ENCODE measurements at places on chromosomes 1 and 21.
A peak's percentile ranks its signal among the peaks of the same experiment; 100 is the strongest.

- DNase-seq = peak; percentile 74
These were observed 23.9 kb downstream of the GPR161 start for GRCh38 chr1:168112673-168113305.

DNA sequence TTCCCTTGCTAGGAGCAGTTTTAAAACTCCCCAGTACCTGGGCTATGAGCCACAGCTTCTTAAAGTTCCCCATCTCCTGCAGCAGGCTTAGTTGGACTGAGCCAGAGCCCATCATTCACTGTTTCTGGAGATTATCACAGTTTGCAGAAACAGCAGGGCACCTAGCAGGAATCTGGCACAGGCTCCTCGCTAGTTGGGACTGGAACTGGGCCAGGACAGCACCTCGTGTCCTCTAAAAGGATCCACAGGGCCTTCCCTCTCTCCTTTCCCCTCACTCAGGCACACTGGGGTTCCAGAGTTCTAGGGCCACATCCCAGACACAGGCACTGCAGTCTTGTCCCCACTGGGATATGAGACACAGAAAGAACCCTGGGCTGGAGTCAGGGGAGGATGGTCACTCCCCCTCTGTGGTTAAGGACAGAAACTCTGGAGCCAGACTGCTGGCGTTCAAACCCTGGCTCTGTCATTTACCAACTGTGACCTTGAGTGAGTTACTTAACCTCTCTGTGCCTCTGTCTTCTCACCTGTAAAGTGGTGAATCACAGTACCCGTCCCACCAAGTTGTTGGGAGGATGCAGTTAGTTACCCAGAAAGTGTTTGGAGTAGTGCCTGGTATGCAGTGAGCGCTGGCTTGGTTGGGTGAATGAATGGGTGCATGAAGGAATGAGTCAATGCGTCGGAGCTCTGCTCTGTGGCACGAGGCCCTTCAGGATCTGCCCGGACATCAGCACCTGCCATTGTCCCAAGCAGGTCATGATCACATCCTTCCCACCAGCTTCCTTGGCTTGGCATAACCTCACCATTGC, 18.8 kb upstream of the ECE1 start:
- peak; percentile 37 for DNase-seq

GRCh38 chr1:67627906-67628305, 57.1 kb upstream of the GADD45A start:
- DNase-seq = no peak

GRCh38 chr1:232244426-232244825, 385.5 kb downstream of the SIPA1L2 start:
- no peak for DNase-seq

GRCh38 chr1:240004086-240004749, 87.5 kb upstream of the FMN2 start:
- peak; percentile 11 for DNase-seq

GRCh38 chr1:208230668-208231529, 13.3 kb downstream of the PLXNA2 start:
- DNase-seq = no peak

DNA sequence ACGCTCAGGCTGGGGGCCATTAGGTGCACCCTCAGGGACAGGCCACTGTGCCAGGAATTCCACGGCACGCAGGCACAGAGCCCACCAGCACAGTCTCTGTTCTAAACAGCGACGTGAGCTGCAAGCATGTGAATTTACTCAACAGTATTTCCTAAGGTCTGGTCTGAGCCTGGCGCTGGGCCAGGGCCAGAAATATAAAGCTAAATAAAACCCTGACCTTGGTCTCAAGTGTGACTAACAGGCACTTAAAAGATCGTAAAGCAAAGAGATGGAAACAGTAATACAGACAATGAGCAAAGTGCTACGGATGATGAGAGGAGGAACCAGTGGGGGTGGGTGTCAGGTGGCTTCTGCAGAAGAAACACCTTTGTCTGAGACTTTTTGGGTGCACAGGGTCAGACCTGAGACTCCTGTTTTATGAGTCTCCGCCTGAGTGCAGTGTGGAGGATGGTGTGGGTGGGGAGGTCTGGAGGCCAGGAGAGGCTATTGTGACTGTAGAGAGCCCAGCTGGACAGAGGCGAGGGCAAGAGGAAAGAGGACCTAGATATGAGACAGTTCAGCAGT, 53.4 kb upstream of the EDN2 start:
- DNase-seq = peak; percentile 91

GRCh38 chr1:86468501-86468977, at the start of gene CLCA1:
CLCA1 (plus strand) TSS chr1:86468927; CDS start chr1:86468972, 45 bp downstream.
- no peak for DNase-seq

DNA sequence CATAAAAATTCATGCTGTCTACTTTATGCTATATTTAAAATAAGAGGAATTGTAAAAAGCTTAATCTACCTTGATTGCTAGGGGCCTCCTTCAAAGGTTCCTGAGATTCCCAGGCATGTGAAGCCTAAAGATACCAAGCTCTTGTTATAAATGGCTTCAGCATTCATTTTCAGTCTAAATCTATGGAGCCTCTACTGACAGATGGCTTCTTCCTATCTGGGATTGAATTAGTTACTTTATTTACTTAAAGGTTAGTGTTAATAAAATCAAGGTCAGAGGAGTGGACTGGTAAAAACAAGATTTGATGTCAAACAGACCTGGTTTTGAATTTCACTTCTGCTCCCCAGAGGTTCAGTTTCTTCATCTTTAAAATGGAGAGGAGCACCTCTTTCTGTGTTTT, 93.7 kb downstream of the TNNI3K start:
- no peak for DNase-seq

Measured in fibroblast of skin of right quadriceps (primary cell).